Stimulated activated CD8-positive, alpha-beta memory T cell treated with anti-CD3 and anti-CD28 coated beads, Interleukin-15, amount 100 ng/mL, for 1 hour (primary cell): ENCODE measurements at places on chromosomes 13 and 19.

DNA sequence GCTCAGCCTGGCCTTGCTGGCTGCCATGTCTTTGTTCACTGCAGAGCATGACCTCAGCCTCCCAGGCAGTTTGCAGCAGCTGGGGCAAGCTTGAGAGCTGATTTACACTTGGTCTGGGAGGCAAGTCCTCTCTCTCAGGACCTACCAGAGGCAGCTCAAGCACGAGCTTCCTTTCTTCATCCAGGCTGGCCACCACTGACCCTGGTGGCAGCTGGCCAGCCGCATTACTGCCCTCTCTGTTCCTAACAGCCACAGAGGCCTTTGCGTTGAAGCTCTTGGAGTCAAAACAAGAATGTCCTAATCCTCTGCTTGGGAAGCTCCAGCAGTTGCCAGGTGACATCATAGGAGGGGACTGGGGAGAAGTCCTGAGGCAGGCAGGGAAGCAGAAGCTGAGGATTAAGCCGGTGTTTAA, 85.7 kb downstream of the NUFIP1 start:
- no peak for DNase-seq

GRCh38 chr13:99652141-99652540, 150.9 kb downstream of the TM9SF2 start:
- no peak for DNase-seq

GRCh38 chr19:48573163-48573505, 21.2 kb downstream of the SULT2B1 start:
- no peak for DNase-seq

- no peak for DNase-seq
These were observed 28.5 kb upstream of the PLEKHF1 start for GRCh38 chr19:29636553-29637360.

DNA sequence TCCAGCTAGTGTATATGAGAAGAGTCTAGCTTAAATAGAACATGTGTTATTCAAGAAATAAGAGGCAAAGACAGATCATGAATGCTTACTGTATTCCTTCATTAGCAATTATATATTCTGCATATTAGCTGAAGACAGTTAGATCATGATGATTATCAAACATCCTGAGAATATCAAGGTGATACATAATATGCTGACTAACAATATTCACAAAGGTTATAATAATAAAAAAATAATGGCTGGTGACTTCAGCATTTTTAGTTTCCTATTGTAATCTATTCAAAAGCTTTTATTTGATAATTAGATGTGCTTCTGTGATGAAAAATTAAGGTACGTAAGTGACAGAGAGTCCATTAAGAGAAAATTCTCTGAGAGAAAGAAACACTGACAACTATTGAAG, 511.4 kb downstream of the PCDH17 start:
- DNase-seq, result no peak

DNA sequence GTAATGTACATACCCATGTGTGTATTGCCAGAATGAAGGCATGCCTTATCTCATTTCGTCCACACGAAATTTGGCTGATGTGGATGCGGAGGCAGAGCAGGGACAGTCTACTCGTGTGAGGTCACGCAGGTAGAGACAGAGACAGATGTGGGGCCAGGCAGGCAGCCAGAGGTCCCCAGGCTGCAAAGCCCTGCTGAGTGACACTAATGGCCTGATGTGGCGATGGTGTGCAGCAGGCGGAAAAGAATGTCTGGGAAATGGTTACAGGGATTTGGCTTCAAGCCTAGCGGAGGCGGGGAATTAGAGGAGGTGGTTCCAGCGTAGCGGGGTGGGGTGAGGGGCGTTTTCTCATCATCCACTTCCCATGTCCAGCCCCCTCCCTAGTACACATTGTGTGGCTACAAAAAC, 4.2 kb upstream of the IZUMO2 start:
- no peak for DNase-seq

DNA sequence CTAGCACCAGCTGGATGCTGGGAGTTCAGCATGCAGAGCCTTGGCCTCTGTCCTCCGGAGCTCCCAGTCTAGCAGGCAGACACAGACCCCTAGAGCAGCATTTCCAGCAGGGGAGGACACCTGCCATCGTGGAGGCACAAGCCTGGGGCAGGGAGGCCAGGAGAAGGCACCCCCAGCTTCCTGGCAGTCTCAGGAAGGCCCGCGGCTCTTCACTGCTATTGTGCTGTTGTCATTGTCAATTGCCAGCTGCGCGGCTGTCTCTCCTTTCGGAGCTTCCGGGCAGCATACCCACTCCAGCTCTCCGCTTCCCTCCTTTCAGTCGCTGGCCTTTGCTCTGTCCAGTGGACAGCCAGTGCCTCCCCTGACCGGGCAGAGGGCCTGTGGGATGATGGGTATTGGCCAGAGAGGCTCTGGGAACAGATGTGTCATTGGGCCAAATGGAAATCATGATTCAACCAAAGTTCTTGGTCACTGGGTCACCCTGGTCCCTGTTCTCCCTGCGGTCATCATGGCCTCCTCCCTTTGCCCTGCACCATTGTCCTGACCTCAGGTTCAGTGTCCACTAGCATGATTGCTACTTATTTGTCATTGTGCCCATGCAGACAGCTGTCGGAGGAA, 93.0 kb downstream of the SLC7A1 start:
- no peak for DNase-seq

DNA sequence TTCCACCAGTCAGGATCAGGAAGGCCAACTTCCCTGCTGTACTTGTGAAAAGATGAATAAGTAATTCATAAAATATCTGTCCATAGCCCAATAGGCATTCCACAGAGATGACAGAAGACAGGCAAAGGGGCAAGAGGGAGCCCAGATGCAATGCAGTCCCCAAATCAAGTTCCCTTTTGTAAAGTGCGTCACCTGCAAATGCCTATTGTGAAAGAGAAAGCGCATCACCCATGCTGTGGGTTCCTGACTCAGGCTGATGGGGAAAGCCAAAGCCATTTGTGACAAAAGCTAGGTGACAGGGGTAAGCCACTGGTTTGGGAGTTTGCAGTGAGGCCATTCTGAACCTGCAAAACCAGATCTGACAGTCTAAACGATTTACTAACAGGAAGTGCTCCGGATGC, 157.5 kb upstream of the ZNF536 start:
- no peak for DNase-seq
